Hippocampal formation (tissue), 2 donors: ENCODE measurements at places on chromosomes 11 and 22.

GRCh38 chr11:23574149-23574548 is 713.9 kb upstream of the CCDC179 start:
- no peak for DNase-seq

DNA sequence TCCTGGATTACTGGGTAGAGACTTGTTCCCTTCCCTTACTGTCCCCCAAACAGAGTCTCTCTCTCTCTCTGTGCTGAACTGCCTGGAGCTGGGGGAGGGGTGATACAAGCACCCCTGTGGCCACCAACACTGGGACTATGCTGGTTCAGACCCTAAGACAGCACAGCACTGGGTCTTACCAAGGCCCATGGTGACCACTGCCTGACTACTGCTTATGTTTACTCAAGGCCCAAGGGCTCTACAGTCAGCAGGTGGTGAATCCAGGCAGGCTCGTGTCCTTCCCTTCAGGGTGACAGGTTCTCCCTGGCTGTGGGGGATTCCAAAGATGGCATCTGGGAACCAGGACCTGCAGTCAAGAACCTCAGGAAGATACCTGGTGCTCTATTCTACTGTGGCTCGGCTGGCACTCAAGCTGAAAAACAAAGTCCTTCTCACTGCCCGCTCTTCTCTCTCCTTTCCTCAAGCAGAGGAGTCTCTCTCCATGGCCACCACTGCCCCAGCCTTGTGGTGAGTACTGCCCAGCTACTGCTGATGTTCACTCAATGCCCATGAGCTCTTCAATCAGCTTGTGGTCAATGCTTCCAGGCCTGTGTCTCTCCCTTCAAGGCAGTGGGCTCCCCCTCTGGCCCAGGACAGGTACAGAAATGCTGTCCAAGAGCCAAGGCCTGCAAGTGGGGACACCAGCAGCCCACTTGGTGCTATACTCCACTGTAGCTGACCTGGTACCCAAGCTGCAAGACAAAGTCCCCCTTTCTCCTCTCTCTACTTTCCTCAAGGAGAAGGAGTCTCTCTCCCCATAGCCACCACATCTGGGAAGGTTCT is 41.8 kb upstream of the SHANK2 start:
- no peak for DNase-seq

- DNase-seq: no peak
Observed at GRCh38 chr11:128948583-128948982, 5.9 kb upstream of the TP53AIP1 start.

DNA sequence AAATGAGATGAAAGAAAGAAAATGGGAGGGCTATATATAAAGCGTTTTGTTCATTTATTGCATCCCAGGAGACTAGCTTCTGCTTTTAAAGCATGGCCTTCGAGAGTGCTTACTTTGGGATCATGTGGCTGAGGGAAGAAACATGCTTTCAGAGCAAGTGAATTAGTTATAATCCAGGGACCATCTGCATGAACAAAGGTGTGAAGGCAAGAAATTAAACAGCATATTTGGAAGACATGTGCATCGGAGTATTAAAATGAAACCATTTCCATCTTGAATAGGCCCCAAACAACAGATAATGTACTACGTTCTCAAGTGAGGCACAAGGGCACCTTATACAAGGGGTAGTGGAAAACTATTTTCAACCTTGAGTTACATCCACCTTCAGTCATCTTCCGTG is 51.4 kb downstream of the ZBTB44 start:
- DNase-seq: no peak

GRCh38 chr11:78791254-78791653 is 216.6 kb upstream of the NARS2 start:
- DNase-seq: no peak

- DNase-seq: no peak
Observed at GRCh38 chr11:118882491-118882890, 1.2 kb upstream of the CXCR5 start.

DNA sequence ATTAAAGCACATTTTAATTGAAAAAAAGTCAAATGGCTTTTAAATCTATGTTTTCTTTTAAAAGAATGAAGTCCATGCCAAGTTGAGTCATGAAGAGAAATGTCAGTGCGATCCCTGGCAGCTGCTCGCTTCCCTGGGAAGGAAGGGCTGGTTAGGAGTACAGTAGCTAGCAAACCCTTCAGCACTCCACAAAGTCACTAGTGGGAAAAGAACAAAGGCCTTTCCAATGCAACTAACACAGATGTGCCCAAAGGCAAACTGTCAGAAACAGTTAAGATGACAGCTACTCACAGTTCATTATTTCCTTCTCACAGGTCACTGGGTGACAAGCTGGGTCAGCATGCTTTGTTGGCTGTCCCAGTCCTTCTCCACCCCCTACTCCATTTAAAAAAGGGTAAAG is 308.7 kb downstream of the DCDC1 start:
- no peak for DNase-seq

GRCh38 chr11:123137431-123138224 is 57.4 kb downstream of the CLMP start:
- peak; percentile 37 for DNase-seq

- no peak for DNase-seq
Observed at GRCh38 chr11:116946414-116946813, 109.0 kb upstream of the APOA1 start.

GRCh38 chr11:45809456-45810395 is 4.8 kb downstream of the SLC35C1 start:
- no peak for DNase-seq

DNA sequence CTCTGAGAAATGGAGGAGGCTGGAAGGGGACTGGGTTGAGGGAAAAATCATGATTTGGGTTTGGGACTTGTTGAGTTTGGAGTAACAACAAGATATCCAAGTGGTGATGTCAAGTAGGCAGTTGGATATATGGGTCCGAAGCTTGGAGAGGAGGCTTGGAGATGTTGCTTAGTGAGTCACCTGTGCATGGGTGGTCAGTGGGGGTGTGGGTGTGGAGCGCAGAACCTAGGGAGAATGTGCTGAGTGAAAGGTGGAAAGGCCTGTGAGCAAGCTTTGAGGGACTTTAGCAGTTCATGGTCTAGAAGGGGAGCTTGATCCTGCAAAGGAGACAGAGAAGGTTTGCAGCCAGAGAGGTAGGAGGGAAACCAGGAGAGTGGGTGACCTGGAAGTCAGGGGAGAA is 38.2 kb downstream of the PRDM11 start:
- no peak for DNase-seq

DNA sequence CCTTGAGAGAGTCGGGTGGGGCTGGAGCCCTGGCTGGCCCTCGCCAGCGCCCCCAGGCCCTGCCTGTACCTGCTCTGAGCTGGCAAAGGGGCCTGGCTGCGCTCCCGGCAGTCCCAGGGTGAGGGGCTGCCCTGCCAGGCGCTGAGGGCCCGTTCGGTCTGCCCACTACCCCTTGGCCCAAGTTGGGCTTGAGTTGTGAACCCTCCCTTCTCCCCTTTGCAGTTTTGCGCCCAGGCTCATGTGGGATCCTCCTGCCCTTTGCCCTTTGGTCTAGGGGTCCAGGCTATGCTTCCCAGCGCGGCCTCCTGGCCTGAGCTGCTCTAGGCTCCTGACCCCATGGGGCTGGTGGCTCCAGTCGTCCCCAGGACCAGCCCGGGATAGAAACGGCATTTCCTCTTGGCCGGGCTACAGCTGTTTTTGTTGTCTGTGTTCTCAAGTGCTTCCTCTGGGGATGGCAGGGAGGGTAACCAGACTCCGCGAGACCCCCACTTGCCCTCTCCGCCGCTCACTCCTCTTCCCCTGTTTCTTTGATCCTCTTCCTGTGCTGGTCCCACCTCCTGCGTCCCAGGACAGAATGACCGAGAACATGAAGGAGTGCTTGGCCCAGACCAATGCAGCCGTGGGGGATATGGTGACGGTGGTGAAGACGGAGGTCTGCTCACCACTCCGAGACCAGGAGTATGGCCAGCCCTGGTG is 34.9 kb downstream of the PRDM11 start:
- no peak for DNase-seq

GRCh38 chr11:10646005-10646404 is 47.5 kb downstream of the IRAG1 start:
- DNase-seq: no peak

DNA sequence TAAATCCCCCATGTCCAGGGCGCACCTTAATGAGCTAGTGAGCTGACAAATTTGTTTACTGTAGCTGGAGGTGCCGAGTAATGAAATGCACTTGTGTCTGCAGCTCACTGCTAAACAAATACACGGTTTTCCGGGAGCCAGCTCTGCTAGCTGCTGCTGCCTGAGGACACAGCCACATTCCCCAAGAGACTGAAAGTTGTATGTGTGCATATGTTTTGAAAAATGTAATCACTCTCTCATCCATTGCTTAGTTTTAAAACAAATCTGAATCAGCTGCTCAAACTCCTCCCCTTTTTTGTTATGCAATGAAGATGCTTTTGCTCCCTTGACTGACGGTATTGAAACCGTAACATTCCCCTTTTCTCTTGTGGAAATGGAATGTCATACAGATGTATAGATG is 62.4 kb upstream of the NNMT start:
- DNase-seq: no peak

DNA sequence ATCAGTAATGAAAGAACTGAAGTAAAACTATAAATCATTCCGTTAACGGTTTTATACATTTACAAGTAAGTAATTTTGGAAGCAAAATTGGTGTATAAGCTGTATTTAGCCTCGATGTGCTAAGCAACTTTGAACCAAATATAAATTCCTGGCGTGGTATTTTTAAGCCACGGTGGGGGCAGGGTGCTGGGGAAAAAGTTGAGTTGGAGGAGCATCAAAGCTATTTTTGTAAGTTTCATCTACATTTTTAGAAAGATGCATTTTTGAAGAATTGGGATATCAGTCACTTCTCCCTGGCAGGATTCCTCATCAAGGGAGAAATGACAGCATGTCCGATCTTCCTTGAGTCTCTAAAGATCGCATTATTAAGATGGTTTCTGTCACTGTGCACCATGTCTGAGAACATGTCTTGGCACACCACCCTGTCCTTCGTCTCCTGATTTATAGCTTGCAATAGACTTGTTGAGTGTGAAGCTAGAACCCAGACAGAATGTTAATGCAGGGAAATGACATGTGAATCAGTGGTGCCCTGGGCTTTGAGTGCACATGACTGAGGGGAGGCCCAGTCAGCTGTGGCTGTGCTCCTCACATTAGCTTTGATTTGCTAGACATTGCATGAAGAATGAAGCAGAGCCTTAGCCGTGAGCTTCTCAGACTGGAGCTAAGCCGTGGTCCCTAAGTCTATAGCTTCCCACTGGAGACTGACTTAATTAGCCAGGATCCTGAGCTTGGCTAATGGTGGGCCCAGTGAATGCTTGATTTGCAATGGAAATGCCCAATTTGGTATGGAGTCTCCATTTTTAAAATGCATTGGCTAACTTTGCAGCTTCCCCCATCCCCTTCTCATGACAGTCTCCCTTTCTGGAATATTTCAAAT is 127.0 kb downstream of the COMMD9 start:
- no peak for DNase-seq

DNA sequence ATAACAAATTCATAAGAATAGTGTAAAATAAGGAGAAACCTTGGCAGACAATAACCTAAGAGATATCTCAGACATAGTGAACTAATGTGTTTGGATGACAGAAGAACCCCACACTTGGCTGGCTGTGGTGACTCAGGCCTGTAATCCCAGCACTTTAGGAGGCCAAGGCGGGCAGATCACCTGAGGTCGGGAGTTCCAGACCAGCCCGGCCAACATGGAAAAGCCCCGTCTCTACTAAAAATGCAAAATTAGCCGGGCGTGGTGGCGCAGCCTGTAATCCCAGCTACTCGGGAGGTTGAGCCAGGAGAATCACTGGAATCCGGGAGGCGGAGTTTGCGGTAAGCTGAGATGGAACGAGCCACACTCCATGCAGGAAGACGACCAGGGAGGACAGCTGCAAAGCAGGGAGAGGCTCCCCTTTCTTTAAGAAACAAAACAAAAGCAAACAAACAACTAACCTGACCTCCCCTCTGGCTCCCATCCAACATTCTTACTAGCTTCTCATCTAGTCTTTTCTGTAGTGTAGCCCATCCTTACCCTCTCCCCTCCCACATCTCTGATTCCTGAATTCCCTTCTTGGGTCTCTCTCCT is 84.2 kb downstream of the ZNF280B start:
- DNase-seq: no peak

GRCh38 chr11:70204466-70204799 is 1.3 kb downstream of the FADD start:
- no peak for DNase-seq

DNA sequence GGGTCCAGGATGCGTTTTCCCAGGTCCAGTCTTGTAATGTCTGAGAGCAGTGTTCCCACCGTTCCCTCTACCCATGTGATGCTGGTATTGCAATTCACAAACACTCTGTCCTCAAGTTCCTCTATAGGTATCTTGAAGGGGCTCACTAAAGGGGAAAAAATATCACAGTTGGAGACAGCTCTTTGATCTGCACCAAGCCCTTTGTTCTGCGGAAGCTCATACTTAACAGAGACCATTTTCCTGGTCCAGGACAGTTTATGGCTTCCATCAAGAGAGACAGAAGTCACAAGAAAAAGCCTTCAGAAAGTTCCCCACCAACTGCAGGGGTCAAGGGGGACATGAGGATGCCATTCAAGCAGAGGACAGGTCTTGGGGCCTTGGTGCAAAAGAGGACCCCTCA is 2.1 kb downstream of the CD3D start:
- no peak for DNase-seq

- DNase-seq: no peak
Observed at GRCh38 chr11:126113515-126113957, 50.9 kb upstream of the CDON start.

- DNase-seq: no peak
Observed at GRCh38 chr11:72004515-72005346, 6.0 kb downstream of the IL18BP start.

- no peak for DNase-seq
Observed at GRCh38 chr11:33751878-33752277, 15.7 kb upstream of the CD59 start.

GRCh38 chr11:47724041-47724729 is 9.0 kb upstream of the AGBL2 start:
- no peak for DNase-seq

GRCh38 chr11:67484847-67485311 is 2.1 kb downstream of the AIP start:
- DNase-seq: no peak

GRCh38 chr11:17733261-17733660 is 1.3 kb upstream of the KCNC1 start:
- DNase-seq: no peak
